ENCODE measurements at places on chromosomes 16 and 17. TPM values are rescaled to one million over a fixed set of nuclear protein-coding genes. Genes with fewer than 3 reads are reported as not detected.

CD300LB gene
- total RNA-seq = not detected

FBXO39 gene
- total RNA-seq = 0.48 TPM

KRT28 gene
- total RNA-seq = not detected

BICDL2 gene
- total RNA-seq = 1.6 TPM

COPZ2 gene
- total RNA-seq = 8.8 TPM

PERCC1 gene
- 1.2 TPM for total RNA-seq

HCRT gene
- total RNA-seq = not detected

PABPN1L gene
- not detected for total RNA-seq

DNA sequence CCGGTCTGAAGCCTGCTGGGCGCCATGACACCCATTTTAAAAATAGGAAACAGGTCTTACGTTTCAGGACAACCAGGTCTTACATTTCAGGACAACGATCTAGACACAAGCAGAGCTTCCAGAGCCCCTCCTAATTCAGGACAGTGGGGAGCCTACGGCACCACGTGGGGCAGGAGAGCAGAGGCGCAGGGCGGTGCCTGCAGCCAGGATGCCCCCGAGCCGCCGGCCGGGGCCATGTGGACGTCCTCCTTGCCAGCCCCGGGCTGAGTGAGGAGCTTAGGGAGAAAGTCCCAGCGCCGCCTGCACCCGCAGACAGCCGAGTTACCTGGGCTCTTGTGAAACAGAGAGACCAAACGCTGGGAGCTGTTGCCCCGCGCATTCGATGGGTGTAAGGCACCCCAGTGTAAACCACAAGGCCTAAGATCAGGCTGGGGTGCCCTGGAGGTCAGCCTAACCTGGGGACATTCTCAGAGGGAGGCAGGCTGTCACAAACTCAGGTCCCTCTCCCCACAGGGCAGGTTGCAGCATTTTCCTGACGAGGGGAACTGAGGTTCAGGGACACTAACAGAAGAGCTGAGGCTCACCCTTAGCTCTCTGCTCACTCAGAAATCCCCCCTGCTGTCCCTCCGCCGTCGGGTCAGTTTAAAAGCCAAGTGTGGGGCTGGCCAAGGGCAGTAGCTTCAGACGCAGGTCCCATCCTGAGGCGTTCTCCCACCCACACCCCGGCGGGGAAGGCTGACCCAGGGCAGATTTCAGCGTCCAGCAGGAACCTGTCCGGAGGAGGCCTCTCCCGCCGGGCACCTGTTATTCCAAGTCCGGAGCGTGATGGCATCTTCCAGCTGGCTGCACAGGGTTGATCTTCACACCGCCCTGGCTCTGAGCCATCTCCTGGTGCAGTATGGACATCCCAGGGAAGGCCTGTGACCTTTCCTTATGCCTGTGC, 1.8 kb upstream of the NOTUM start:
- DNase-seq = no peak

- DNase-seq = no peak
These were observed 8.7 kb upstream of the MEAK7 start for GRCh38 chr16:84513123-84513522.

GRCh38 chr17:1787301-1787902, 25.5 kb downstream of the SERPINF1 start:
- no peak for DNase-seq

DNA sequence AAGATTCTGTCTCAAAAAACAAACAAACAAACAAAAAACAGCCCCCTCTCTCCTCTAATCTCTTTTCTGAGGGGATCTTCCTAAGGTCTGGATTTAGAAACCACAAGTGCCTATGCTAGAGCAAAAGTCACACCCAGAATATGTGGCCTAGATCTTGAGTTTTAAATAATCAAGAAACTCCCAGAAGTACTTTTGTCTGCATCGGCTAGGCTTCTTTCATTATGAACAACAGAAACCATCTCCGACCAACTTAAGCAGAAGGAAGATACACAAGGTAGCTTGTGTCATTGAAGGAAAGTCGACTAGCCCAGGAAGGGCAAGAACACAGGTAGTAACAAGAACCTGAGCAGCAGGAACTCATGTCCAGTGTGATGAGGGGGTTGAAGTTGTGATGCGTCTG, 73.9 kb upstream of the KIFC3 start:
- no peak for DNase-seq

- DNase-seq = no peak
These were observed 6.0 kb upstream of the CPD start for GRCh38 chr17:30372755-30373154.

GRCh38 chr17:30414486-30414885, 35.8 kb downstream of the CPD start:
- DNase-seq = no peak

DNA sequence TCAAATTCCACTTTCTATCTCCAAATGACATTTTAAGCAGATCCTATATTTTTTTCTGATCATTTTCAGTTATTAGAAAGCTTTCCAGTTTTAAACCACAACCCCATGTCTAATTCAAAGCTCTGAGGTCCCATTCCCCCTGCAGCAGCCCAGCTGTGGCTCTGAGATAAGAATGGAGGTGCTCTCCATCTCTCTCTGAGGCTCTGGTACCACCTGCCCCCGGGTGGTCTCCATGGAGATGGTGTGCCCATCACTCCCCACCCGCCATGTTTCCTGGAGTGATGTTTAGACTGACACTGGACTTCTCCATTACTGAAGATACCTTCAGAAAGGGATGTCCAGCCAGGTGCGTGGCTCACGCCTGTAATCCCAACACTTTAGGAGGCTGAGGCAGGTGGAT, 68.1 kb upstream of the SEC14L1 start:
- DNase-seq = no peak

DNA sequence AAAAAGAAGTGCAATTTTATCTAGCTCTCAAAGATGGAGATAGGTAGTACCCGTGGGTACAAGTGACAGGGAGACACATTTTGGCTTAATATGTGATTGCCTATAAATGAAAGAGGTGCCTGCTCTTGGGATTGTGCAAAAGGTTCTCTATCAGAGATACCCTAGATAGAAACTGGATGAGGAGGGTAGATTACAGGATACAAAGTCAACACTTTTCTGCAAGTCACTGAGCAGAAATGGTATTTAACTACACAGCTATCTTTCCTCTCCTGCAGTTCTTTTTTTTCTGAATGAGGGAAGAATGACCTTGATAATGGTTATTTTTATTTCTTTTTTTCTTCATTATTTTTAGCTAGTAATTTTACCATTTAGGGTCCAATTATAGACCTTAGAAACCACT, 67.6 kb downstream of the MMD start:
- DNase-seq = no peak

- DNase-seq = peak; percentile 61
These were observed 49.6 kb downstream of the USP22 start for GRCh38 chr17:20992987-20993862.

DNA sequence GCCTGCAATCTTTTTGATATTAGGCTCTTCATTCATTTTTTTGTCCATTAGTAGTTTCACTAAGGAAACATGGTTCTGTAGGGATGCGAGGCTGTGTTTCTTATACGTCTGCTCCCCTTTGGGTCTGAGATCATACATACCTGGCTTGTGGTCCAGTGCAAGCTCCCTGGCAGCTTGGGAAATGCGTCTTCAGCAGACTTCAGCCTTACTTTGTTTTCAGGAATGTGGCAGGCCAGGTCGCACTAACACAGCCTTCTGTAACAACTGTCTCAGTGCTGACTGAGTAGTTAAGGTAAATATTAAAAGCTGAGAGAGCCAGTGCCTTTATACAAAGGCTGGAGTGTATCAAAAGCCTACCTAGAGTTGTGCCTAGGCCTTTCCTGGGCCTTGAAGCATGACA, 970.5 kb upstream of the EEF2KMT start:
- no peak for DNase-seq

- DNase-seq = no peak
These were observed 156.6 kb downstream of the GSG1L start for GRCh38 chr16:27906883-27907282.

DNA sequence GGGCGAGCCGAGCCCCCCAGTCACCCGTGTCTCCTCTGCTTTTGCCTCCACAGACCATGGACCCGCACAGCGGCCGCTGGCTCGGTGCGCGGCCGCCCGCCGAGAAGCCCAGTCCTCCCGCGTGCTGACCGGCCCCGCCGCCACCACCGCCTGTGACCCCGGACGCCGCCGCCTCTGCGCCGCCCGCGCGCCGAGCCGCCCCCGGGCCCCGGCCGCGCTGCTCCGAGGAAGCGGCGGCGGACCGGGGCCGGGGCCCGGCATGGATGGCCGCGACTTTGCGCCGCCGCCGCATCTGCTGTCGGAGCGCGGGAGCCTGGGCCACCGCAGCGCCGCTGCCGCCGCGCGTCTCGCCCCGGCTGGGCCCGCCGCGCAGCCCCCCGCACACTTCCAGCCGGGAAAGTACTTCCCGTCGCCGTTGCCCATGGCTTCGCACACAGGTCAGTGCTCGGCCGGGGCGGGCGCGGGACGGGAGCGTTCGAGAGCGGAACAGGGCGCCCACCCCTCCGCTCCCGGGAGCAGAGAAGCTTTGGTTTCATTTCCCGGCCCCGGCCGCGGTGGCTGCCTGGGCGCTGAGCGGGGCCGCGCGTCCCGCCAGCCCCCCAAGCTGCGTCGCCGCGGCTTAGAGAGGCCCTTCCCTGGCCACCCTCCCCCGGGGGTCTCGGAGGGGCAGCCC, 4.4 kb downstream of the BAHCC1 start:
- DNase-seq = peak; percentile 59

- DNase-seq = no peak
These were observed 17.1 kb upstream of the RHOT1 start for GRCh38 chr17:32124985-32125847.

DNA sequence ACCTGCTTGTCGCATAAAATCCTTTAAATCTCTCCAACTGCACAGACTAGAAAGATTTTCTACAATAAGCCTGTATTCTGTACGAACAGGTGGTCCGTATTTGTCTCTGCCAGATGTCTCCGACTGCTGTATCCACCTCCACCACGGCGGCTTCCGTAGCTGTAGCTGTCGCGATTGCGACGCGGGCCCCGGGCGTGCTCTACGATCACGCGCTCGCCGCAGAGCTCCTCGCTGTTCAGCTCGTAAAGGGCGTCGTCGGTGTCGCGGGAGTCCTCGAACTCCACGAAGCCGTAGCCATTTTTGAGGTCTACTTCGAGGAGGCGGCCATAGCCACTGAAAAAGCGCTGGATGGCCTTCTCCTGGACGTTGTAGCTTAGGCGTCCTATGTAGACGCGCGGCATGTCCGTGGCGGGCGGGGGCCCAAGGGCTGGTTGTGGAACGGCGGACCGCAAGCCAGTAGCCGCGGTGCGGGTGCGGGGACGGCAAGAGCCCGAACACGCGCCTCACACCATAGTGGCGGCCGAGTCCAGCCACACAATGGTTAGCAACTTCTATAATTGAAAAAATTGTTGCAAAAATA, 36.1 kb downstream of the ZNF624 start:
- DNase-seq = no peak

GRCh38 chr16:14489460-14489859, 140.6 kb downstream of the PARN start:
- DNase-seq = no peak

DNA sequence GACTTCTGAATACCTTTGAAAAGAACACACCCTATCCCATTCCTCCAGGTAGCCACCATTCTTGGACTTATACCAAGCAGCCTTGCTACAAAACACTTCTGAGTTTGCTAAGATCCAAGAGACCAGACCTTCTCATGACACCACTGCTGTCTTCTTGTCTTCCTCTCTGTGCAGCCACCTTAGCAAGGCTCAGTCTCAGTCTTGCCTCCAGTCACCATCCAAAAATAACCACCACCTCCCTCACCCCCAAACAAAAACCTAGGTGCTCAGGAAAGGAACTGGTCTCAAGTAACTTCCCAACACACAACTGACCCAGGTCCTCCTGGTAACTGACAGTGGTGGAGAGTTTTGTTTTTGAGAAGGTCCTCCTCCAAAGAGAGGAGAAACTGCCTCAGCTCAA, 90.9 kb upstream of the CORO6 start:
- DNase-seq = no peak

DNA sequence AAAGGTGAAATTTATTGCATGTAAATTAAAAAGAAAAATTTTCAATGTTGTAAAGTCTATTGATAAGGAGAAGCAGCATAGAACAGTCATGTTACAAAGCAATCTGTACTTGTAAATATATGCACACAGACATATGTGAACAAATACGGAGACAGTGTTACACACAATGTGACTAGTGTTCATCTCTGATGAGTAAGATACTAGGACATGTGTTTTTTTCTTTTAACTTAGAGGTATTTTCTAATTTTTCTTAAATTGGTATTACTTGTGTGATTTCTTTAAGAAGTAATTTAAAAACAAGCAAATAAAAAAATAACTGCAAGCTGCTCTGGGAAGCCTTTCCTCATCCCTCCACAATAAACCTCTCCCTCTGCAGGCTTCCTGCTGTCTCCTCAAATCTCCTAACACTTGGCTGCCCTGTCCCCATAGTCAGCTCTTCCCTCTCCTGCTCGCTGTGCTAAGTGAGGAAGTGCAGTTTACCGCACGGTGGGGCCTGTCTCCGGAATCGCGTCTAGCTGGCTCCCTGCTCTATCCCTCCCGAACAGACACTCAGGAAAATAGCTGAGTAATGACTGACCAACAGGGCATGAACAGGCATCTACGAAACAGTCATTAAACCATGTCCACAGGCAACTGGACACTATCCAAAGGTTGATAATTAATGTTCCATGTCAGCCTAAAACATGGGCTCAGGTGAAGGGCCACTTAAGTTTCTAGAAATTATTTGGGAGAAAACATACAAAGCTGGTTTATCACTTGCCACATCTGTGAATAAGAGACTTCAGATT, 35.9 kb downstream of the CMTM4 start:
- DNase-seq = no peak

GRCh38 chr17:75517297-75517865, 1.1 kb downstream of the TSEN54 start:
- DNase-seq = no peak

GRCh38 chr17:75094871-75095399, 7.2 kb downstream of the SLC16A5 start:
- no peak for DNase-seq

DNA sequence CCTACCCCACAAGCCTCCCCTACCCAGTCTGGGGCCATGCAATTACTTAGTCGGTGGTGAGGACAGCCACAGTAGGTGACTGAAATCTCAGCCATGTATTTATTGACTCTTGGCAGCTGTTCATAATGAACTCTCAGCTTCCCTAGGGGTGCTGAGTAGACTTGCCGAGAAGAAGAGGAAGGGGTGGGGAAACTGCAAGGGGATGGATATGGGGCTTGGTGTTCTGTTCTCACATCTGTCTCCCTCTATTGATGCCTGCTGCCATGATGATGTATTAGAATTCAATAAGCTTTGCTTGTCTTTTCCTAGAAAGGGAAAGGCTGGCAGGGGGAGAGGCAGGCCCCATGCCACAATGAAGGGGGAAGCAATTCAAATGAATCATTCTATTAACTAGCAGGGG, 112.9 kb downstream of the GP2 start:
- DNase-seq = no peak
